ENCODE measurements at places on chromosomes 11 and 22.

GRCh38 chr22:30989474-30989873 is 20.4 kb downstream of the TUG1 start:
- DNase-seq = no peak

DNA sequence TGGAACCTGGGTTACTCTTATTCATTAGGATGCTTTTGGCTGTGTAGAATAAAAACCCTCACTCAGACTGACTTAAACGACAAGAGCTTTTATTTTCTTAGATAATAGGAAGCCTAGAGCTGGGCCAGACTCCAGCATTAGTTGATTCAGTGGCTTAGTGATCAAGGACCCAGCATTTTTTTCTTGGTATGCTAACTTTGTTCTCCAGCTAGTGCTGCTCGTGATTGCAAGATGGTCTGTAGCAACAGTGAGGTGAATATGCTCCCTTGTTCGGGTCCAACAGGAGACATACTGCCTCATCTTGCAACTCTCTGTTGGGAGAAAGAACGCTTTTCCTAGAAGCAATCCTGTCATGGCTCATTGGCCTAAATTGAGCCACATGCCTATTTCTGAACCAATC is 33.4 kb downstream of the INSC start:
- no peak for DNase-seq

DNA sequence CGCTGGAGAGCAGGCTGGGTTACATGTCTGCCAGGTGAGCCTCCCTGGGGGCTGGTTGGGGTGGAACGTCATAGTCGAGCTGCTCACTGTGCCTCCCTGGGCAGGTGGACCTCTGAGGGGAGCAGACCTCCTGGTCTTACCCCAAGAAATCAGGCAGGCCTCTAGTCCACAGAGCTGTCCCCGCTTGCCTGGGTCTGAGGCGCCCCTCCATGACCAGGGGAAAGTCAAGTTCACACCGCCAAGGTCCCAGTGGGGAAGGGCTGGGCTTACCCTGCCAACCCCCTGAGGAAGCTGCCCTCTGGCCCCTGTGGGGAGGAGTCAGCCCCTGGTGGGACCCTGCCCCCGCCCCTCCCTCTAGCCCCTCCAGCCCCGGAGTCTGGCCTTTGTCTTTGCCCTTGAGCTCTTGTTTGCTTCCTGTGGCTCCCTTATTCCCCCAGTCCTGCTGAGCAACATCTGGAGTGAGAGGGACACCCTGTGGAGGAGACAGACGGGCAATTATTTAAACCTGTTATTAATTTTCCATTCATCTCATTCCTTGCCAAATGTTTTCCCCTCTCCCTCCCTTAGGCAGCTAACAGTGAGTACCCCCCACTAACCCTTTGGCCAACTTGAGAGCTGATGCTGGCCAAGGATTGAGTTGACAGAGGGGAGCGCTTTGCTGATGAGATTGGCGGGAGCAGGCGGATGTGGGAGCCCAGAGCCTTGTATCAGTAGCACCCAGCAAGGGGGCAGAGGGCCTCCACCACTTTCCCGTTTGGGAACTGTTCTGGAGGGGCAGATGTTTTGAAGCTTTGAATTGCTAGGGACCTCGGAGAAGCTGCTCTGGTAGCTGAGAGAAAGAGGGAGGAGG is 83.4 kb downstream of the CEP164 start:
- no peak for DNase-seq

GRCh38 chr11:118537409-118537980 is 6.5 kb downstream of the TMEM25 start:
- DNase-seq = no peak

DNA sequence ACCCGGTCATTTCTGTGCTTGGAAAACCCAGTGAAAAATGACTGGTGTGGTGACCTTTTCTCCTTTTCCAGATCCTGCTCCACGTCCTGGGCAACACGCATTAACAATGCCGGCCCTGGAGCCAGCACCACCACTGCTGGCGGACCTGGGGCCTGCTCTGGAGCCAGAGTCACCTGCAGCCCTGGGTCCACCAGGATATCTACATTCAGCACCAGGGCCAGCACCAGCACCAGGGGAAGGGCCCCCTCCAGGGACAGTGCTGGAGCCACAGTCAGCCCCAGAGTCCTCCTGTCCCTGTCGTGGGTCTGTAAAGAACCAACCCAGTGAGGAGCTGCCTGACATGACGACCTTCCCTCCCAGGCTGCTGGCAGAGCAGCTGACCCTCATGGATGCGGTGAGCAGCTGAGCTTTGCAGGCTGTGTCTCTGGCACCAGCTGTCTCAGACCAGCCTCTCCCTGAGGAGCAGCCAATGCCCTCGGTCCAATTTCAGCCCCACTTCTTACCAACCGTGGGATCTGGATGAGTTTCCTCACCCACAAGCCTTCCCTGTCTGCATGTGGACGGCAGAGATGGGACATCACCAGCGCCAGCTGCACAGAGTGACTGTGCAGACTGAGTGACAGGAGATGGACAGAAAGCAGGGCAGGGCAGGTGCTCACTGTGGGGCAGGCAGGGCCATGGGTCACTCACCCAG is 1.9 kb downstream of the RGL4 start:
- no peak for DNase-seq

GRCh38 chr11:76765863-76766350 is 17.2 kb upstream of the TSKU start:
- no peak for DNase-seq

DNA sequence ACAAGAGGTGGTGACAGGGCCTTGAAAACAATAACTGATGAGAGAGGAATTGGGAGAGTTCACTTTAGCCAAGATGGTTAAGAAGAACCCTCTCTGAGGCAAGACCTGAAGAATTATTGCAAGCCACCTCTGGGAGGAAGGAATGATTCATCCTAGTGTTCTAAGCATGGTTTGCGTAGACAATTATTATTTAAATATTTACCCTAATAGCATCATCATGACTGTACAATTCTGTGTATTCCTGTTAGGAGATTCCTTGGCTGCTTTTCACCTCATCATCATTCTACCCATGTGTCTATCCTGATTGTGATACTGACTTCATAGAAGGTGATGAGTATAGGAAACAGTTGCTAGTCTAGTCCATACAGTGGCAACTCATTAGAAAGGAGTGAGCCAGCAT is 264.4 kb downstream of the DDX10 start:
- no peak for DNase-seq

GRCh38 chr11:121520243-121521144 is 67.7 kb upstream of the SORL1-AS1 start:
- no peak for DNase-seq

DNA sequence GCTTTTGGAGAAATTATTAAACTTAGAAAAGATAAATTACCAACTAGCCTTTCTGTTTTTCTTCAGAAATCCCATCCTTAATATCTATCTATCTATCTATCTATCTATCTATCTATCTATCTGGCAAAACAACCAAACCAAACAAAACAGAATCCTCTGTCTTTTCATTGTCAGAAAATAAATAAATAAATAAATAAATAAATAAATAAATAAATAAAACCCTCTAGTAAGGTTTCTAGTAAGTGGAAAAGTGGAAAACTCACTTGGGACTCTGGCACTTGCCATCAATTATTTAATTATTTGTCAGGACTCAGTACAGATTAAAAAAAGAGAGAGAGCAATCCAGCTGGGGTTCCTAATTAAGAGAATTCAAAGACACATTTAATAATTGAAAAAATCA is 556.2 kb upstream of the CHORDC1 start:
- no peak for DNase-seq

DNA sequence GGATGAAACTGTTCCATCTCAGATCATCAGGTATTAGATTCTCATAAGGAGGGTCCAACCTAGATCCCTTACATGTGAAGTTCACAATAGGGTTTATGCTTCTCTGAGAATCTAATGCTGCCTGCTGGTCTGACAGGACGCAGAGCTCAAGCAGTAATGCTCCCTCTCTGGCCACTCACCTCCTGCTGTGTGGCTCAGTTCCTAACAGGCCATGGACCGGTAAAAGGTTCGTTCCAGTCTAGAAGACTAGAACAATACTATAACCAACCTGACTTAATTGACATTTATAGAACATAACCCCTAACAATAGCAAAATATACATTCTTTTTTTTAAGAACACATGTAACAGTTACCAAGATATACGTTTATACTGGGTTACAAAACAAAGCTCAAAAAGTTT is 45.8 kb downstream of the ATG16L2 start:
- DNase-seq = no peak

GRCh38 chr11:126352934-126353801 is 2.3 kb upstream of the ST3GAL4 start:
- DNase-seq = no peak

- DNase-seq = no peak
Measured at GRCh38 chr22:22865311-22866072, 22.1 kb upstream of the IGLL5 start.

DNA sequence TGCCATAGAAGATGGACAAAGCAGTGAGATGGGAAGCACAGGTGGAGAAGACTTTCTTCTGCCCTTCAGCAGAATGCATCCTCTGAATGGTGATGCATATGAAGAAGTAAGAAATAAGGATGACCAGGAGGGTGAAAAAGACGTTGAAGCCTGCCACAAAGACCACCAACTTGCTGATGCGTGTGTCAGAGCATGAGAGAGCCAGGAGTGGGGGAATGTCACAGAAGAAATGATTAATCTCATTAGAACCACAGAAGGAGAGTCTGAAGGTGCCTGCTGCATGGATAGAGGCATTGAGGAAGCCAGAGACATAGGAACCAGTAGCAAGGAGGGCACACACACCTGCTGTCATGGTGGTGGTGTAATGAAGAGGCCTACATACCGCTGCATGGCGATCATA is 550 bp downstream of the OR5B21 start:
- DNase-seq = no peak

DNA sequence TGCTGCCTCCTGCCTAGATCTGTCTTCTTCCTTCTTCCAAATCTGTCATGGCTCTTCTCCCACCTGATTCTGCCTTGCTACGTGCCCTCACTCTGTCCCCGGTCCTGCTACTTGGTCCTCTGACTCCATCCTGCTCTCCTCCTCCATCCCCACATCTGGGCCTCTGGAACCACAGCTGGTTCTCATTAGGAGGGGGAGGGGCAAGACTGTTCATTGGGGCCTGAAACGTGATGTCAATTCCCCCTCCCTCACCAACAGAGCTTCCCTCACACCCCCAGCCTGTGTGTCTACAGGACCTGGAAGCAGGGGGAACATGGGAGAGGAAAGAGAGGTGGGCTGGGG is 9.1 kb downstream of the DCHS1 start:
- DNase-seq = no peak

DNA sequence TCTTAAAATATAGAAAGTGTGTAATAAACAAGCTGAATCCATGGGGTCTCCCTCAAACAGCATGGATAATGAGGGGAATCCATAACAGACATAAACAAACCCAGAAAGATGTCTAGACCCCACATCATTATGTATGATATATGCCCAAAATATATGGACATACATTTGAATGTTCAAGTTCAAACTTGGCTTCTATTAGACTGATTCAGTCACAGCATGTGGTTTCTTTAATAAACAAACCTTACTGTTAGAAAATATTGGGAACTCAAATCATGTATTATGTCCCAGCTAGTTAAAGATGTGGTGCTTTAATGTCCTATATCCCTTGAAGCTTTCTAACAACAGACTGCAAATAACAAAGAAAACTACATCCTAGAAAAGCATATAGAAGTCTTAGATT is 228.6 kb downstream of the SOX6 start:
- no peak for DNase-seq

- no peak for DNase-seq
Measured at GRCh38 chr11:110891411-110891810, 179.2 kb upstream of the ARHGAP20 start.

DNA sequence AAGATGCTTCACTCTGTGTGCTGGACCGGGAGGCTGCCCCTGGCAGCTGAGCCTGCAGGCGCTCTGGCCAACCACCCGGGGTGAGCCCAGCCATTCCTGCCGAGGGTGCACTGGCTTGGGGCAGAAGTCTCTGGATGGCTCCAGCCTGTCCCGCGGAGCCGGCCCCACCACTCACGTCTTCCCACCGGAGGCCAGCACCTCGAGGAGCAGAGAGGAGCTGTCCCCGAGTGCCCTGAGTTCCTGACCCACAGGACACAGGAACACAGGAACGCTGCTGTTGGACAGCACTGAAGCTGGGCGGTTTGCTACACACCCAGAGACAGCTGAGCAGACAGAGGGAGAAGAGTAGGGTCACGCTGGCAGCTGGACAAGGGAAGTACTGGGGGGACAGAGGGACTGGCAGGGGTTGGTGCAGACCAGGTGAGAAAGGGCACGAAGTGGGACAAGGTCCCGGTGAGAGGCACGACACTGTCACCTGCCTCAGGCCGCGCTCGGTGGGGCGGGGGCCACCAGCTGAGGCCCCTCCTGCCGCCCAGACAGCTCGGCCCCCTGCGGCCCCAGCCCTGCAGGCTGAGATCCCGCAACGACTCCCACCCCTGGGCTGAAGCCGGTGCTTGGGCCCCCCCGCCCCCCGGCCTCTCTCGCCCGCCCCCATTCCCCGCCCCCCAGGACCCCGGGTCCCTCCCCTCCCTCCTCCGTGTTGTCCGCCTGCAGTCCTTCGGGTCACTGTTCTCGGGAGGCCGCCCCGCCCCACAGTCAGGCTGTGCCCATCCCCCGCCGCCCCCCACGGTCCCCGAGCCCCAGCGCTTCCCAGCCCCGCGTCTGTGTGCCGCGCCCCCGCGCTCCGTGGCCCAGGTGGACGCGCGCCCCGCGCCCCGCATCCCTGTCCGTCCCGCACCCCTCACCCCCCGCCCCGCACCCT is 624 bp upstream of the B4GALNT4 start:
- DNase-seq = no peak

GRCh38 chr22:30717331-30717921 is 22.8 kb downstream of the OSBP2 start:
- no peak for DNase-seq

- DNase-seq = no peak
Measured at GRCh38 chr22:21108379-21109115, 62.8 kb downstream of the LRRC74B start.

GRCh38 chr11:69215216-69215615 is 59.5 kb downstream of the SMIM38 start:
- no peak for DNase-seq

DNA sequence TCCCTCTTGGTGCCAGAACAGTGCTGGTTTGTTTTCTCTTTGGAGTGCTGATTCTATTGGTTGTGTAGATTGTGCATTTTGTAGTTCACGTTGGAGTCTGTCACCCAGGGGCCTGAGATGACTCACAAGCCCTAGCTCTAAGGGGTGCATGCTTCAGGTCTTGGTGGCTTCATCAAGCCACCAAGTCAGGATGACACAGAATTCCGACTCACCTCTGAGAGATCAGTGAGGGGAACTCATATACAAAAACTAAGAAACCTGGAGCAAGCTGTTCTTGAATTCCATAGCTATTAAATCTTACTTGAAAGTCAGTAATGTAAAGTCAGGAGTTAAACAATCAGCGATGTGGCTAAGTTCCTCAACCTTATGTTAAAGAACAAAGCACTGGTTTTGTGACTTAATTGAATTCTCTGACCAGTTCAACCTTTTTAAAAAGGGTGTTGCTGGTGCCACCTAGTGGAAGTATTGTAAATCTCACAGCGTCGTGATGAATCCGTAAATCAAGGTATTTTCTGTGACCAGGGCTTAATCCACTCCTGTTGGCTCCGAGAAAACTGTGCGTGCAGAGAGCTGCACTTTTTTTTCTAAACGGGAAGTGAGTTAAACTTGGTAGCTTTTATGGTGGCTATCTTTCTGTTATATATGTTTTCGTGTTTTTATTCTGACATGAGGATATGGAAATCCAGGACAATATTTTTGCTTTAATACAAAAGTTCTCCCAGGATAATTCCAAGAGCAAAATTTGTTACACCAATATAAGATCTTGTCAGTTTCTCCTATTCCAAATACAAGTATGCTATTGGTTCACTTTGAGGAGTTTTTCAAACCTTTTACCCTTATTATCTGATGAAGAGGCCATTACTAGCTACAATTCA is 14.6 kb downstream of the MMP13 start:
- DNase-seq = no peak
